ENCODE measurements at places on chromosomes 12 and 14. TPM values are rescaled to one million over a fixed set of nuclear protein-coding genes. Genes with fewer than 3 reads are reported as not detected.

- no peak for DNase-seq
These were observed 62.1 kb downstream of the MVK start for GRCh38 chr12:109635717-109636116.

DNA sequence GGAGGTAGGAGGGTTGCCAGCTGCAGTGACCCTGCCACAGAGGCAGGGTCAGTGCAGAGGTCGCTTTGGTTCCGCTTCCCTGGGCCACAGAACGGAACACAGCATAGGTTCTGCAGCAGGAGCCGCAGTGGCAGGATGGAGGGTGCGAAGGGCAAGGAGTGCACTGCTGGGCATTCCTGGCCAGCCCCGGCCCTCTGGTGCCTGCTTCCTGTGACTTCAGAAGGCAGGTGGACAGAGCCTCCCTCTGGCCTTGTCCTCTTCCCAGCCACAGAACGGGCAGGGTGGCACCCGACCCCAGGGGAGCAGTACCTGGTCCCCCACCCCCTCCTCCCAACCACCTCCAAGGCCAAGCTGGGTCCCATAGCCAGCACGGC, 37.7 kb downstream of the SLC8B1 start:
- no peak for DNase-seq

GRCh38 chr14:24051789-24052655, at the start of gene CARMIL3:
Gene CARMIL3, plus strand, starts transcription at chr14:24052009. Its CDS starts 145 bp downstream, at chr14:24052154.
- peak; percentile 74 for DNase-seq

DNA sequence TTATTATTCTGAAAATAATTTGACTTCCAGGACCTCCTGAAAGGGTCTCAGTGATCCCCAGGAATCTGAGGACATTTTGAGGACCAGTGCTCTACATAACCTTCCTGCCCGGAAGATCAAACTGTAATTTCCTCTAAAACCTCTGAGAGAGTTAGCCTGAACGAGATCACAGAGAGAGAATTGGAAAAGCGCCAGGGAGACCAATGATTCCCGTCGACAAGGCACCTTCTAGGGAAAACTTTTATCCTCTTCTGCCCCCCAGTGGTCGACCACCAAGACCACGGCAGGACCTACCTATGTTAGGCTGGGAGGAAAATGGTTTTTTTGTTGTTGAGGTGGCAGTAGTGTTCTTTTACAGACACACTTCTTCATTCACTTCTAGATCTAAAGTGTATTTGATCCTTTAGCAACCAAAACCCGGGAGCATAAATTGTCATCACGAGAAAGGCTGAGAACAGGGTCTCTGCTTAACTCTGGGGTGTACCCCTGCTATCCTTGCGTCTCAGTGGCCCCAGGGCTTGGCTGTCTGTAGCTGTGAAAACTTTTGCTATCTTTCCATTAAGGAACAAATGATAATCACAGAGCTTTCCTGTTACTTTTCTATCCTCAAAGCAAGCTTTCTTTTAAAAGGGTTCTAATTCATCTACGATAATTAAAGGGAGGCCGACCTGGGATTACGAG, 62.9 kb upstream of the NID2 start:
- DNase-seq, result peak; percentile 49

DNA sequence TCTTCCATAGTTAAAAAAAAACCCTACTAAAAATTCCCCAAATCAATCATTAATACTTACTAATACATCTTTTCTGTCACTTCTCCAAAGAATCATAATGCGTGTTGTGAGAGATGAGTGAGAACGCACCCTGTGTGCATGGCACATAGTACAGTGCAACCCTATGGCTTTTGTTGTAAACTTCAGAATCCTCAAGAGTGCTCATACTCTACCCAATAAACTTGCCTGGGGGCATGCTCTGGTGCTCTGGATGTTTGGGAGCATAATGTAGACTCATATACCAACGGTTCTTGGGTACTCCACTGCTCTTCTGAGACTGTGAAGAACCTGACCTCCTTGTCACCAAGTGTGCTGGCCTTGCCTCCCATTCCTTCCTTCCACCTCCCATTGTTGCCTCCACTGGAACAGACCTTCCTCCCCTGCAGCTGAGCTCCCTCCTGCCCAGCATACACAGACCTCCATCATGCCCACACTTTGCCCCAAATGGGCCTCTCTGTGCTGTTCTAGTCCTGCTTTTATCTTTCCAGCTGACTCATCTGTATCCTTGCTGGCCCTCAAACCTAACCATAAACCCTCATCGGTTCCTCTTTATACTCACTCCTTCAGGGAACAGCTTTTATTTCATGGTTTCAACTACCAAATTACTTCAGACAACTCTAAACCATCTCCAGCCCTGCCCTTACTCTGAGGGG, 8.9 kb downstream of the DCP1B start:
- DNase-seq, result peak; percentile 16

- DNase-seq, result peak; percentile 1
These were observed 32.4 kb downstream of the ABCD2 start for GRCh38 chr12:39587225-39587624.

- DNase-seq, result no peak
These were observed 38.1 kb downstream of the SMOC1 start for GRCh38 chr14:69917287-69917686.

GZMB gene
- total RNA-seq, result 2,205 TPM

TSPAN19 gene
- total RNA-seq, result not detected

OTUB2 gene
- 1.9 TPM for total RNA-seq

RAPGEF3 gene
- 0.62 TPM for total RNA-seq

- no peak for DNase-seq
These were observed 24.7 kb upstream of the WDR89 start for GRCh38 chr14:63666335-63666734.

OLR1 gene
- not detected for total RNA-seq

GRCh38 chr14:69260190-69260860, 367 bp downstream of the GALNT16 start:
- peak; percentile 12 for DNase-seq

SLC39A5 gene
- 1.1 TPM for total RNA-seq

GRCh38 chr14:90398841-90399540, 2.2 kb downstream of the CALM1 start:
- DNase-seq, result no peak

DNA sequence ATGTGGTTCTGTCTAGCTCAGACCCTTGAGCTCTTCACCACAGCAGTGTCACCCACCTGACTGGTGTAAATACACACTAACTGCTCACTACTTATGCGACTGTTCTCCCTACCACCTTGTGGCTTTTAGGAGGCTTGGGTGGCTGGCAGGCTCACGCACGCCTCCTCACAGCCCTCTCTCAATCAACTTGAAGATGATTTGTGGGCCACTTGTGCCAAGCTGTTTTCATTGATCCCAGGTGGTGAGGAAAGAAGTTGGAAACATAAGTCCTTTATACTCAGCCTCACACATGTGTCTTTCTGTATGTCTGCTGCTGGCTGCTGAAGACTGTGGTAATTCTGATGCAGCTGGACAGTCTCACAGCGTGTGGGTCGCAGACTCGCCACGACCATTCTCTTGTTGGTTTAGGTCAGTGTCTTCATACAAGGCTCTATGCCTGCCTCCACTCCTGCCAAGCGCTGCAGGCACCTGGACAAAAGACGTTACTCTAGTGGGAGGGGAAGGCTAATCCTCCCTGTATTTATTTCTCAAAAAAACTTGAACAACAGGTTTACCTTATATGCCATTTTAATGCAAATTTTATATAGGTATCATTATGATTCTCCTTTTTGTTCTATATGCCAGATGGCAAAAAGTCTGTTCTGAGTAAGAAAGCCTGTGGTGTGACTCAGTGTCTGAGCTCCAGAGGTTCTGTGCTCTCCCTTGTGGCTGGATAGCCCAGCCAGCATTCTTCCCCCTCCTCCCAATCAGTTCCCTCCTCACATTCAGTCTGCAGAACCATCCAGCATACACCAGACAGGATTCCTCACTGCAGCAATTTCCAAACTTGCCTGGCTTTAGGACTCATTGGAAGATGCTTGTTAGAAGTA, 115.6 kb downstream of the DIP2B start:
- peak; percentile 62 for DNase-seq

AHSA1 gene
- total RNA-seq, result 101 TPM

DNA sequence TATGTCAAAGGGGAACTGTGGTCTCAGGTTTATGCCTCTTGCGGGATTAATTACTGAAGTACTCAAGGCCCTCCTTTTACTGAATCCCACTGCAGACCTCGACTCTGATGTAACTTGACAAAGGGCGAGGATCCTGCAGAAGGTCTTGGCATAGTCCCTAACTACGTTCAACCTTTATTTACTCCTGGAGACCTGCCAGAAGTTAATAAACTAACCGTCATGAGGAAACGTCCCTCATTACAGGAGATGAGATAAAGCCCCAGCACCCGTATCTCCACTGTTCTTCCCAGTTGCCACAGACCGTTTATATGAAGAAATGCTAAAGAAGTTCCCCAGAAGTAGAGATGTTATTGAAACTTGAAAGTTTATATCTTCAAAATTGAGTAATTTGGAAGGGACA, 190.9 kb downstream of the ETV6 start:
- DNase-seq, result no peak

GRCh38 chr12:108731866-108732461, 646 bp upstream of the CORO1C start:
- DNase-seq, result peak; percentile 97

DNA sequence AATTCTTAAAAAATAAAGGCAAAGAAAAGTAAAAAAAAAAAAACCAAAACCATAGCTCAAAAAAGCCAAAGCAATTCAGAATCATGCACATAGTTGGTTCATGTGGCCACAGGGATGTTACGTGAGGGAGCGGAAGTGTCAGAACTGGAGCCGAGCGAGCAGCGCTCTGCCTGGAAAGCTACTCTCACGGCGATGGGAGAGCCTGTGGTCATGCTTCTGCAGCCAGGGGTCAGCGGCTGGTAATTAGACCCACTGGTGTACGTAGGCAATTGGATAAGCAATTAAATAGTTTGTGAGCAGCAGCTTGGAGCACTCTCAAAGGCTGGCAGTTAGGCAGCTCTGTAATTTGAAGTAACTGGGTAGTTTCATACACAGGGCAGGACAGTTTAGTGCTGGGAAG, 58.1 kb downstream of the TRHDE start:
- no peak for DNase-seq

DNA sequence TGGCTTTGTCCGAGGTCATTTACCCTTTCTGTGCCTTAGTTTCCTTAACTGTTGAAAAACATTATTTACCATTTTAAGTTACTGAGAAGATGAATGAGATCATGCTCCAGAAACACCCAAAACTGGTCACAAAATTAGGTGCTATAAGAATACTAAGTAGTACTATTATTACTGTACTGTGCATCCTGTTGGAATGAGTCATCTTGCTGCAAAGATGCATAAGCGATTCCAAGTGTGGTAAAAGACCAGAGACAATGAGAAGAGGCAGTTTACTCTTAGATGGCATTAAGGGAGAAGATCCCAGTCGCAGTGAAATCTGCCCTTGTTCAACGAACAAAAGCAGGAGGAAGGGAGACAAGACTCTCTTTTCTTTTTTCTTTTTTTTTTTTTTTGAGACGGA, 4.2 kb upstream of the PLEKHA5 start:
- peak; percentile 2 for DNase-seq

SLC7A8 gene
- total RNA-seq, result 0.72 TPM

ALDH1L2 gene
- 11.1 TPM for total RNA-seq

DNA sequence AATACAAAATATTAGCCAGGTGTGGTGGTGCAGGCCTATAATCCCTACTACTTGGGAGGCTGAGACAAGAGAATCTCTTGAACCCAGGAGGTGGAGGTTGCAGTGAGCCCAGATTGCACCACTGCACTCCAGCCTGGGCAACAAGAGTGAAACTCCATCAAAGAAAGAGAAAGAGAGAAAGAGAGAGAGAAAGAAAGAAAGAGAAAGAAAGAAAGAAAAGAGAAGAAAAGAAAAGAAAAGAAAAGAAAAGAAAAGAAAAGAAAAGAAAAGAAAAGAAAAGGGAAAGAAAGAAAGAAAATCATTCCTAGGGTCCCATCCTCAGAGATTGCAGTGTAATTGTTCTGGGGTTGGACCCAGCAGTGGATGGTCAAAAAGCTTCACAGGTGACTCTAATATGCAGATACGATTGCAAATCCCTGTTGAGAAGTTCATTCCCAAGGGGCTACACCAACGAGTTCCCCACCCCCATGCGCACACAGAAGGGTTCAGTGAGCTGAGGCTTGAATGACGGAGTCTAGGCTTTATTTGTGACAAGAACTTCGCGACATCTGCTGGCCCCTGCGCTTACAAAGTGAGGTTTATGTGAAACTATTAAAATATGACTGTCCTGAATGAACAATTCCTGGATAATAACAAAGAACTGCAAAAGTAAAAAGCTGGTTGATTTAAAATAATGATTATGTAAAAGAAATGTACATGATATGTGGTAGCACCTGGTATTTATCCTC, 17.4 kb upstream of the RNASE12 start:
- DNase-seq, result no peak

GRCh38 chr12:79296871-79297270, 393.9 kb downstream of the PAWR start:
- no peak for DNase-seq

DNA sequence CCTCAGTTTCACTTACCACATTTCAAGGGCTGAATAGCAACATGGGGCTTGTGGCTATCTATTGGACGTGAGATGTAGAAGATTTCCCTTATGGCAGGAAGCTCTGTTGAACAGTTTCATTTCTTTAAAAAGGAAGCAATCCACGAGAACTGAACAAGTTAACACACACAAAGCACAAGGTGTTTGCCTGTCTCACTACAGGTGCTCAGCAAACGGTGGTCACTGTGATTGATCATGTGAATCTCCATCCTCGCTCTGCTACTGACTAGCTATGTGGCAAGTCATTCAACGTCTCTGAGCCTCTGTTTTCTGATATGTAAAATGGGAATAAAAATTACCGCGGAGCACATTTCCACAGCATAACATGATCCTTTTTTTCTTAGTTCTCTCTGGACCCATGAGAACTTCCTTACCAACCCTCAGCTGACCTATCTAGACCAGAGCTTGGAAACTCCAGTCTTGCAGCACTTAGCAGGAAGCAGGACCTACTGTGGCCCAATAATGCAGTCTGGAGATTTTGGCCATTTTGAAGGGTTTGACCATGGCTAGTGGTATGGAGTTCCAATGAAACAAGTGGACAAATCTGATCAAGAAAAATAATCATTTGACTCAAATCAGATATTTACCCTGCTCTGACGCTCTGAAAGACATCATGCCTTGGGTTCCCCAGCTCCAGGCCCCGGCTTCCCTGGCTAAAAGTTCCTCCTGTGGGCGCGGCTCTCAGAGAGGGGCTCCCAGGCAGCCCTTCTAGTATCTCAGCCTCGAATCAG, 278.8 kb downstream of the ZFP36L1 start:
- no peak for DNase-seq

DNA sequence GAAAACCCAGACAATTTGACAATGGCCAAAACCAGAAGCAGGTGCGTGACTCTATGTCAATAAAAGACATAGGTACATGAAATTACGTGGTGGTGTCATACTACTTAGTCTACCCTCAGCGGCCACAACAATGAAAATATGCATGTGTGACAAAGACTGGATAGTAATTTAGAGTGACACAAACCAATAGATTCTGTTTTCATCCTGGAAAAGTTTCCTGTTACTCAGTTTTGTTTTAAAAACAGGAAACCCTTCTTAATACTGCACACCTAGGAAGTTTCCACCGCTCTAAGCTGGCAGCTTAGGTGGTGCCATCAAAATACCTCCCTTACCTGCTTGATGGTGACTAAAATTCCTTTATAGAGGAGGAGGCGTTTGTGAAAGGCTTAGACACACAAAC, 15.1 kb downstream of the POU6F1 start:
- peak; percentile 7 for DNase-seq
